ENCODE measurements at places on chromosomes 16 and 17.

DNA sequence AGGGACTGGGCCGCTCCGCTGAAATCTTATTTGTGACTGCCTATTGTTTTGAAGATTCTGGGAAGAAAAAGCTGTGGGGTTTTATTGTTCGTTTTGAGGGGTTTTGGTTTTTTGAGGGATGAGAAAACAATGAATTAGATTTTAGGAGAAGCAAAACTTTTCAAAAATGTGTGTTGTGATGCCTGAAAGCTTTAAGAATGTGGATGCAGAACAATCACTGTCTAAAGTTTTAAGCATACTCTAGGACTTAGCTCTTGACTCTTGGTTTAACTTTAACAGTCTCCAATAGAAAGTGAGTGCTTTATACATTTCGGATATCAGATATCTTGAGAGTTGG is 899 bp downstream of the CFAP52 start:
- DNase-seq, result no peak

DNA sequence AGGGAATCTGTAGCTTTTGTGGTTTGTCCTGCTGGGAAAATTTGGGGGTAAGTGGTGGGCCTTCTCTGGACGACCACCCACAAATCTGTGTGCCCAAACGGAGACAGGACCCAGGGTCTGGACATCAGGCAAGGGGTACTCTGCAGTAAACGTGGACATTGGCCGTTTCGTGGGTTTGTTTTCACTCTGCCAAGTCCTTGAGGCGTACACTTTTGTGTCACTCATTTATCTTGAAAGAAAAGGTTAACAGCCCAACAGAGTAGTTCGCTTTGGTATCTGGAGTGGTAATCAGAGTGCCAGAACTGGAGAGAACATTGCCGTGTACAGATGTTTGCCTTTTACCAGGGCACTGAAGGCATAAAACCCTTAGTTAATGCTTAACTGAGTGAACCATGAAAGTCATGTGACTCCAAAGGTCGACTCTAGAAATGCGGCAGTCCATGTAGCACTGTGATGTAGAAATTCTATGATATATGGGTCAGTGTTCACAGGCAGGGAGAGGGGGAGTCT is 15.4 kb downstream of the NAA60 start:
- DNase-seq, result peak; percentile 31

- no peak for DNase-seq
Observed at GRCh38 chr17:58273453-58274104, 7.2 kb downstream of the MPO start.

DNA sequence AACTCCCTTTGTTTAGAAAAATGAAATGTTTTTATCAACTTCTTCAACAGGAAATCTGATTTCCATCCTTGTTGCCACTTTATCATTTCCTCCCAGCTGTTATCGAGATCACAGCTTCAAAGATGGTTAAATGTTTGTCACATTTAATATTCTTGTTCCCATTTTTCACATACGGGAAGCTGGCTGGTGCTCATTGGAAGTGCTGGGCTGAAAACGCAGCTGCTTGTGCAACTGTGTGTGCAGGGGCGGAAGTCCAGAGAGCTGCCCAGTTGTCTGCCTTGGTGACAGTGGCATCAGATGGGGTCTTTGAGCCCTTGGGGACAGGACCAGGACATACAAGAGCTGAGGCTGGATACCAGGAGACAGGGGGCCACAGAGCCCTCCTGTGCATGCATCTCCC is 549.2 kb upstream of the CDH11 start:
- DNase-seq, result no peak

DNA sequence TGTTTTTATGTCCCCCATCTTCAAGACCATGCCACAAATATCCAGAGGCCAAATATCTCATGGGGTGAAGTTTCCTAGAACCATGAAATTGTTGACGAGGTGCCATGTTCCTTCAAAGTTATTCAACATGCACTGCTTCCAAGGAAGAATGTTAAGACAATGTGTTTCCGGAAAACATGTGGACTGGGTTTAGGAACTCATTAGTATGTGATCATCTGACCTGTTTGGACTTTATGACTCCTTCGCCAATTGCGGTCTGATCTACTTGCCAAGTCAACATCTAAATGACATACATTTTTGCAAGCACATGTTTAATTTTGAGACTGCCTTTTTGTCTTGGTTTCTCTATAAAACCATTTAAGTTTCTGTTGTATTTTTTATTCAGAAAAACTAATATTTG is 234.8 kb downstream of the MAF start:
- no peak for DNase-seq

DNA sequence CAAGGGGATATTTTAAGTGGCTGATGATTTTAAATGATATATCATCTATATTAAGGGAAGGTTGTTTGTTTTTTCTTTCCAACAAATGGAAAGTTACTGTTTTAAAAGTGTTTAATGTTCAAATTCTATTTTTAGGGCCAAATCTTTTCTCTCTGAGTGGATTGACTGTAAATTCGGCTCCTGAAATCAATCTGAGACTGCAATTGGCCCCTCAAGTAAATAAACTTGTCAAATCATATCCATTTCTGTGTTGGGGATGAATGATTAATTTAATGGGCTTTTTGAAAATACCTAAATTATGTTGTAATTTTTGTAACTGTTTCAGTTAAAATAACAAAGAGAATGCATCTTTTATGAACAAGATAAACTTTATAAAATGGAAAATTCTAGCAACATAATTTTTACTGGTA is 2.6 kb downstream of the HS3ST3A1 start:
- no peak for DNase-seq

DNA sequence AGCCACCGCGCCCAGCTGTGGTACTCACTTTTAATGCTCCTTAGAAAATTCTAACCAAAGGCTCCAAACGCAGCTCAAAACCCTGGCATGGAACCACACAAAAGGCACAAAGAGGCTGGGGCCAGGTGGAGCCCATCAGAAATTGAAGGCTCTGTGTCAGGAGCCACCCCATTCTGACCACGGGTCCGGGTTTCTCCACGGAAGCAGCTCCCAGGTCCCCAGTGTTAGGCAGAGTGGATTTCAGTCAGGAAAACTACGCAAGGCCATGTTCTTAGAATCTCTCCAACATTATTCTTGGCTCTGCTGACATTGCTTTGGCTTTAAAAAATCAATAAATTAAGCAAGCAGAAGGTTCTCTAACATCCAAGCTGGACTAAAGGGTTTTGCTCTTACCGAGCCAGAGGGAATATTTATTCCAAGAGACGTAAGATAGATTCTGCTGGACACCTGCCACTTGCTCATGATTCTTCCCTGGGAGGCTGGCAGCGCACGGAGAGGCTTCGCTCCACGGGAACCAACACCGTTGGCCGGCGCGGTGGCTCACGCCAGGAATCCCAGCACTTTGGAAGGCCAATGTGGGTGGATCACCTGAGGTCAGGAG is 93.5 kb downstream of the NXN start:
- no peak for DNase-seq

GRCh38 chr17:17079336-17079735 is 37.1 kb downstream of the MPRIP start:
- DNase-seq, result no peak

GRCh38 chr17:56727876-56728617 is 105.7 kb downstream of the C17orf67 start:
- no peak for DNase-seq

DNA sequence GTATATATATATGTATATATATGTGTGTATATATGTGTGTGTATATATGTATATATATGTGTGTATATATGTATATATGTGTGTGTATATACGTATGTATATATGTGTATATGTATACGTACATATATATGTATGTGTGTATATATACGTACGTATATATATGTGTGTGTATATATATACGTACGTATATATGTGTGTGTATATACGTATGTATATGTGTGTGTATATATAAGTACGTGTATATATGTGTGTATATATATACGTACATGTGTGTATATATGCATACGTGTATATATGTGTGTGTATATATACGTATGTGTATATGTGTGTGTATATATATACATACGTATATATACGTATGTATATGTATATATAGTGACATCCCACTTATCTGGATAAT is 154.4 kb downstream of the CDRT15L2 start:
- DNase-seq, result no peak

DNA sequence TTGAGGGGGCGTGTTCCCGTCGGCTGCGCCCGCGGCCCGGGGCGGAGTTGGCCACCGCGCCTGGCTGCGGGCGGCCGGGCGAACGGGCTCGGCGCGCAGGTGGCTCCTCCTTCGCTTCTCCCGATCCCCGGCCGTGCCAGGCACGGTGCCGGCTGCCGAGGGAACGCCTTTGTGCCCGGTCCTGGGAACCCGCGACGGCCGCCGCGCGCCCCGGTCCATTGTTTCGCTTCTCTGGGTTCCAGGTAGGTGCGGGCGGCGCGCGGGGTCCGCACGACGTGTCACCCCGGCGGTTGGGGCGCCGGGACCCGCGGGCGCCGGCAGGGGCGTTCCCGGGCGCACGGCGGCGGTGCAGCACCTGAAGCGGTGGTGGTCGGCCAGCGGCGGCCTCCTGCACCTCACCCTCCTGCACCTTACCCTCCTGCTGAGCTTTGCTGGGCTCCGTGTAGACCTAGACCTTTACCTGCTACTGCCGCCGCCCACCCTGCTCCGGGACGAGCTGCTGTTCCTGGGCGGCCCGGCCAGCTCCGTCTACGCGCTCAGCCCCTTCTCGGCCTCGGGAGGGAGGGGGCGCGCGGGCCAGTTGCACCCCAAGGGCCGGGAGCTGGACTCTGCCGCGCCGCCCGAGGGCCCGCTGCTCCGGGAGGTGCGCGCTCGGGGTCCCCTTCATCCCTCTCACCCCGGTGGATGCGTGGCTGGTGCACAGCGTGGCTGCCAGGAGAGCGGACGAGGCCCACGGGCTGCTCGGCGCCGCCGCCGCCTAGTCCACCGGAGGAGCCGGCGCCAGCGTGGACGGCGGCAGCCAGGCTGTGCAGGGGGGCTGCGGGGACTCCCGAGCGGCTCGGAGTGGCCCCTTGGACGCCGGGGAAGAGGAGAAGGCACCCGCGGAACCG is 99.9 kb downstream of the EFCAB13 start:
- DNase-seq, result no peak

GRCh38 chr17:34486761-34487160 is 92.6 kb upstream of the TMEM132E start:
- no peak for DNase-seq

- no peak for DNase-seq
Observed at GRCh38 chr17:65434878-65435277, 126.6 kb downstream of the AXIN2 start.

GRCh38 chr17:59366773-59367656 is 35.6 kb downstream of the YPEL2 start:
- DNase-seq, result no peak

GRCh38 chr16:84117494-84117843 is 727 bp upstream of the MBTPS1 start:
- peak; percentile 41 for DNase-seq

DNA sequence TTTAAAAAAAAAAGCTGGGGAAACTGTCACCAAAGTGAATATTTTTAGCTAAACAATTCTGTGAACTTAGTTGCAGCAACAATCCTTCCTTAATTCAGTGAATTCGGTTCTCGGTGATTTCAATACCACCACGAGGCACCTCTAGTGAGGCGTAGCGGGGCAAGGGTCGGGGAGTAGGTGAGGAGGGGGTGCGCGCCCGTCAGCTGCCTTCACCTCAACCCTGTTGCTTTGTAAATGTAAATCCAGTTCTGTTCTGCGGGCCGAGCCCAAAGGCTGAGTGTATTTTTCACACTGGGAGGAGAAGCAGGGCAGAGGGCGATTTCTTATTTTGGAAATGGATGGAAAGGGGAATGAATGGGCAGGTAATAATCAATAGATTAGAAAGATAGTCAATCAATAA is 17.4 kb downstream of the SALL1 start:
- no peak for DNase-seq

GRCh38 chr17:72535346-72535745 is 414.5 kb downstream of the SOX9 start:
- DNase-seq, result no peak

DNA sequence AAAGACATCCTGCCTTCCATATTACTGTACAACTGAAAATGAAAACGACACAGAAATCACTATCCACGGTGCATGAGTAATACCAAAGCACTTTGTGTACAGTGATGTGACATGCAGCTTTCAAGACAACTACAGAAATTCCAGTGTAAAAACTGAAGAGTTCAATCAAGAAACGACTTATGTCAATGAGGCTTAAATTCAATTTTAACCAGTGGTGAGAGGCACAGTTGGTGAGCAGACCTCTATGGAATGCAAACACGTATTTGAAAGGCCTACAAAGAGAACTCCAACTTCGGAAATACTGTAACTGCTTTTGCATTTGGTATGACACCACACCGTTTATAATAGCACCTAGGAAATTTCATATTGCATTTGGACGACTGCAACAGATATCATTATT is 87.6 kb downstream of the USP31 start:
- DNase-seq, result peak; percentile 9

DNA sequence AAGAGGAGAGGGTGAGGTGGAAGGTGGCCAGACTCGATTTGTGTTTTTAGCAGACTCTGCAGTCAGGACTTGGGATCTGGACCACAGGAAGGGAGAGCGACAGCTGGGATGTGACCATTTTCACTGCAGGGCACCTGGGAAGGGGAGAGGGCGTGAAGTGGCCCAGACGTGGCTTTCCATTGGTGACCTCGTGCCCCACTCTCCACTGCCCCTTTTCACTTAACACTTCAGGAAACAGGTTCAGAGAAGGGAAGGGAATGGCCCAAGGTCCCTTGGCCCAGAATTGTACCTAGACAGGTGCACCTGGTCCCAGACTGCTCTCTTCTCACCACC is 22.9 kb upstream of the MPRIP start:
- no peak for DNase-seq

DNA sequence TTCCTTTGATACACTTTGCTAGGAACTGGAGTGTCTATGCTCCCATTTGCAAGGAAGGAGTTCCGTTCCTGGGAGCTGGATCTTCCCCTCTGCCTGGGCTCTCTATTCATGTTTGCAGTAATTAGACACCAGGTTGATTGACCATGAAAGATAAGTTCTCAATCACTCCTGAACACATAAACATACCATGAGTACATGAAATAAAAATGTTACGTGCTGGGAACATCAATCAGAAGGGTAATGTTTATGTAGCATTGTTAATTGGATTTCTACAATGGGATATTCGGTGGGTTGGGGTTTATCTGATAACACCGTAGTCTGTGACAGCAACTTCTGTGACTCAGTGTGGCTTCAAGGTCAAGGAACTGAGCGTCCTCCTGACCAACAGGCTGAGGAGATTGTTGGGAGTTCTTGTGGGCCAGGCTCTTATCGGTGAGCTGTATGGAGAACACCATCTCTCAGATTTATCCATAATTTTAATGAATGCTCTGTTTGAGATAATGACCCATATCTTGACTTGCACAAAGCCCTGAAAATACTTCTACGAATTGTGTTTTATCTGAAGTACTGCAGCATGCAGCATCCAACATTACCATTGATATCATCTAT is 136.4 kb downstream of the NPIPB5 start:
- no peak for DNase-seq
